Hematopoietic multipotent progenitor cell treated with erythropoietin and hydrocortisone succinate and interleukin-3 and kit ligand, for 6 days (in vitro differentiated cells): ENCODE measurements at places on chromosomes 7 and 10.

DNA sequence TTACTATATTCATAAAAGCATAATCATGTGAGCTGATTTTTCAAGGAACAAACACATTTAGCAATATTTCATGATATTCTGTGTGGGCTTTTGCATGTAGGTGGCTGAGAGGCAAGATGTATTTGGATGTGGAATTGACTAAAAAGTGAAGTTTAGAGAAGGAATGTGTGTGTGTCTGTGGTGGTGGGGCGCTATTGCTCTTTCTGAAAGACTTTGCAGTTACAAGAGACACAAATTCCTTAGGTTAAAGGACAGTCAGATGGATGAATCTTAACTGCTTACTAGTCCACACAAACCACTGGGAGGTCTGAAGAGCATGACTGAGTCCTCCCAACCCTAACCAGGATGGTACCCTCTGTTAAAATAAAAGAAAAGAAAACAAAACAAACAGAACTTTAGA lies 200.1 kb downstream of the SDHAF3 start:
- DNase-seq: no peak

- peak; percentile 76 for DNase-seq
Measured at GRCh38 chr10:68327889-68328786, 3.7 kb upstream of the HNRNPH3 start.

GRCh38 chr10:77527839-77528238 lies 109.8 kb downstream of the KCNMA1 start:
- no peak for DNase-seq

- no peak for DNase-seq
Measured at GRCh38 chr7:114931656-114932011, 9.7 kb downstream of the MDFIC start.

- DNase-seq: no peak
Measured at GRCh38 chr10:1526436-1527055, 210.8 kb downstream of the ADARB2 start.

GRCh38 chr7:69122953-69123352 lies 475.3 kb upstream of the AUTS2 start:
- DNase-seq: no peak

GRCh38 chr7:118039963-118040489 lies 143.9 kb upstream of the LSM8 start:
- DNase-seq: no peak

DNA sequence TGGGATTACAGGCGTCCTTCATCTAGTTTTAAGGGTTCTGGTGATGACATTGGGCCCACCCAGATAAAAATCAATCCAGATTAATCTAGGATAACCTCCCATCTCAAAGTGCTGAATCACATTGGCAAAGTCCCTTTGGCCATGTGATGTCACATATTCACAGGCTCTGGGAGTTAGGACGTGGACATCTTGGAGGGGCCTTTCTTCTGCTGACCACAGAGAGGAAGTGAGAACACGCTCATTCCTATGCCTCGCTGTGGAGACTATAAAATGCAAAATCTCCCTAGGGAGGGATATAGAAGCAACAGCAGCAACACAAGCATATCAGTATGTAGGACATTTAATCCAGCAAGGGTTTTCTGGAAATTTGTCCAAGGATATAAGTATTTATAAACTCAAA lies 266.0 kb upstream of the PITRM1 start:
- DNase-seq: no peak

DNA sequence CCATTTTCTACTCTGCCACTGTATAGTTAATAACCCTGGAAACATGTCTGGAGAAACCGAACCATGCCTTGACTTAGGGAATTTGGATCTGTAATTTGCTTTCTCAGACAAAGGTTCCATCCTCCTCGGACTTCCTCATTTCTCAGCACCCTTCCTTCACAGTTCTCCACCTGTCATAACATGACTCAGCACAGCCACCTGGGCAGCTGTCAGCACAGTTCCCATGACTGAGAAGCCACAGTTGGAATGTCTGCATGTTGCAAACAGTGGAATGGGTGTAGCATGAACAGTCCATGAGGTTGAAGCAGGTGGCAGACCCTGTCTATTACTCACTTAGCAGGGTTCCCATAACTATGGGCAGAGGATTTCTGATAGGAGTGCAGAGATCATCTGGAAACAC lies 634 bp upstream of the OR9A4 start:
- DNase-seq: peak; percentile 7

DNA sequence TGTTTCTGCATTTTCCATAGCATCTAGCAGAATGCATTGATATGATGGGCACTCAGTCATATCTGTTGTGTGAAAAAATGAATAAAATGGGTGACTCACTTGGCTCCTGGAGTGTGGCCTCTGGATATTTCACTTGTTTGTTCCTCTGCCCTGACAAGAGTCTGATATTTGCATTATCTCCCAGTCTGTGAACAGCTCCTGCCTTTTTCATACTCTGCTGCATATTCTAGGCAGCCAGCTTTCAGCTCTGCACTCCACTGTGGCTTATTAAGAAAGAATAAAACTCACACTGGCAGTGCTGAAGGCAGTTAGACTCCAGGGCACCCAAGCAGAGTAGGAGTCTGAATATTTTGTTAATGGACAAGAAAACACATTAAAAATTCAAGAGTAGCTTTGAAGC lies 623.9 kb downstream of the SORCS1 start:
- no peak for DNase-seq

DNA sequence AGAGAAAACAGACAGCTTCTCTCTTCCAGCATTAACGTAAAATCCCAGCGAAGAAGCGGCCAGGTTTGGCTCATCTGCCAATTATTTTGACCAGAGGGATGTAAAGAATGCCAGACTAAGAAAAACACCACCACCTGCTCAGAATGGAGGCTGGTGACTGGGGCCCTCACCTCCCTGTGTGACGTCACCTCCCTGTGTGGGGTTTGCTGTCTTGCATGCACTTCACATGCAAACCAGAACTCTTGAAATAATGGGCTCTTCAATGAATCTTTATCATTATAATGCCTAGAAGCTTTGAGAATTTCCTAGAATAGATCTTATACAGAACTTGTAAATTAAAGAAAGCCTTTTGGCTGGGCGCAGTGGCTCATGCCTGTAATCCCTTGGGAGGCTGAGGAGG lies 101.8 kb upstream of the WAC start:
- no peak for DNase-seq

DNA sequence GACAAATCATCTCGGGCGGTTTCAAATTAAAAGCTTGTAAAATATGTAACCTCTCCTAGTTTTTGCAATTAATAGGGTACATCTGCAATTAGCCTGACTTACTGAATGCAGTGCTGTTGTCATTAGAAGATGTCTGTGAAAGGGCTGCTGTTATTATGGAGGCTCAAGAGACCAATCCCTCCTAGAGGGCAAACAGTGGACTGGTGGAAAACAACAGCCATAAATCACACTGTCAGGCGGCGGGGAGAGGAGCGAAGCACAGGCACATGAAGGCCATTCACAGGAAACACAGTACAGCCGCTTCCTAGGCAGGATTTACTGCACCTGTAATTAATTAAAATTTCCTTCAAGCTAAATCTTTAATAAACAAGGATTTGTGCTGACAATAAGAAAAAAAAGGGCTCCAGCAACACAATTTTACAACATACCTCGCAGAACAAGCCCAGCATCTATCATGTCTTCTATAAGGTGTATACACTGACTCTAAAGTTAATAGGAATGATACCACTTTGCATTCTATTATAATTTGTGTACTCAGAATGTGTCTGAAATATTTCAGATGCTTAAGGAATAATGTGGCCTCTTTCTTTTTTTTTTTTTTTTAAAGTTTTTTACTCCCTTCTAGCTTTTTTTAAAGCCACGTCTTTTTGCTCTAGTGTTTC lies 50.7 kb downstream of the ERCC6 start:
- no peak for DNase-seq

DNA sequence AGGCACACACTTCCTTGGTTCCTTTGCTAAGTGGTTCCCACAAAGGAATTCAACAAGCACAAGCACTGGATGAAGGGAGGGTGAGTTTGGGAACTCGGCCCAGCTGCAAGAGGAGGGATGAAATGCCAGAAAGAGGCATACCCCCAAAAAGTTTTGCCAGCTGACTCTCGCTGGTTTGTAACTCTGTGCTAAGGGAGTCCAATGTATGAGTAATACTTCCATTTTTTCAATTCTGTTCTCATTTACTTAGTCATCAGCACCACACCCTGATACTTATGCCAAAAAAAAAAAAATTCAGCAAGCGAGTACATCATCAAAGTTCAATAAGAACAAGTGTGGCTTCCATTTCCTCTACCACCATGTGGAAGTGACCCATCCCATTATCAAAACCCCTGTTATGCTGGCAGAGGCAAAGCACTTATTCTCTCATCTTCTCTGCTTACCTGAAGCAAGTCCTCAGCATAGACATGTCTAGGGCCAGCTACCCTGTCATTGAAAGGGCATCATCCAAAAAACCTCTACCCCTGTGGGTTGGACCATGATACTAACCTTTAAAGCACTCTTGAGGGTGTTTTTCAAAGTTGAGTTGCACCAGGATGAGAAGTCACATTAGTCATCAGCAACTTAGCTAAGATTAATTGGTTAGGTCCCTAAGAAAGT lies 6.9 kb upstream of the HYCC1 start:
- DNase-seq: no peak

- no peak for DNase-seq
Measured at GRCh38 chr7:110964775-110965174, 126.2 kb upstream of the LRRN3 start.

DNA sequence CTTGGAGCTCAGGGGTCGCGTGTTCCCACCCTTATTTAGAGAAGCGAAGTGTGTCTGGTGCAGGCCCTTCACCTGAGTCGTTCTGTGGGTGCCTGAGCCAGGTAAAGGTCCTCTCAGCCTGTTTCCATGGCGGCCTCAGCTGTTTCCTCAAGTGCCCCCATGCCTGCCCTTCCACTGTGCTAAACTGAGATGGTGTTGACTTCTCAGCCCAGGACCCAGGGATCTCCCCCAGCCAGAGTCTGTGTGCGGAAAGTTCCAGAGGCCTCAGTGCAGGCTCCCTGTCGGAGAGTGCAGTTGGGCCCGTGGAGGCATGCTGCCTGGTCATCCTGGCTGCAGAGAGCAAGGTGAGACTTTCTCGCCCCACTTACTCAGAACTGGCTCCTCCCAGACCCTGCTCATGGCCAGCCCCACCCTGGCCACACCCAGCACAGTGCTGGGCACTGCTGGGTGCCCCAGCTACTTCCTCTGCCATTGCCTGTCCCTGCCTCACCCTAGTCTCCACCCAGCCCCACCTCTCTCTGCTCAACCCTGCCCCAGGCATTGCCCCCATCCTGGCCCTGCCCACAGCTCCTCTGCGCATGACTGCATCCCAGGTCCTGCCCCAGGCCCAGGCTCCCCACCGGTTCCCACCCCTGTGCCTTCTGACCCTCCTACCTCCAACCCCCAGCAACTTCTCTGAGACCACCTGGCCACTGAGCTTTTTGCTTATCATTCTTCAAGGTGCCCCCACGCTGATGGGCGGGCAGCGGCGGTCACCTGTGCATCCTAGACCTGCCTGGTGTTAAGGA lies 20.3 kb downstream of the NACAD start:
- DNase-seq: peak; percentile 47

GRCh38 chr7:158176561-158177173 lies 411.0 kb downstream of the PTPRN2 start:
- DNase-seq: no peak

DNA sequence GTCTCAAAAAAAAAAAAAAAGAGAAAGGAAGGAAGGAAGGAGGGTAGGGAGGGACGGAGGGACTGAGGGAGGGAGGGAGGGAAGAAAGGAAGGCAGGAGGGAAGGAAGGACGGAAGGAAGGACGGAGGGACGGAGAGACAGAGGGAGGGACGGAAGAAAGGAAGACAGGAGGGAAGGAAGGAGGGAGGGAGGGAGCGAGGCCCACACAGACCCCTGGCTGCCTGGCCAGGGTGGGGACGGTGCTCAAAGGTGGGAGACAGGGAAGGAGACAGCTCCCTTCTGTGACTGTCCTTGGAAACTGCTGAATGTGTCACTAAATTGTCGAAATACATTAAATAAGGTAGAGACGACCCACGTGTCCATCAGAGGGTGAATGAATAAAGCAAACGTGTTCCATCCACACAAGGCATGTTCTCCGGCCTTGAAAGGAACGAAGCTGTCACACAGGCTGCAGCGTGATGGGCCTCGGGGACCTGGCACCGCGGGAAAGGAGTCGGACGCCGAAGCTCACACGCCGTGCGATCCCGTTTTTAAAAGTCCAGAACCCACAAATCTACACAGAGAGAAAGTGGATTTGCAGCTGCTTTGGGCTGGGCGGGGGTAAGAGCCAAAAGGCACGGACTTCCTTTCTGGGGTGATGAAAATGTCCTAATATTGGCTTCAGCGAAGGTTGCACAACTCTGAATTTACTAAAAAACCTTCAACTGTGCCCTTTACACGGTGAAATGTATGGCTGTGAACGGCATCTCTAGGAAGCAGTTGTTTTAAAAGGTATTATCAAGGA lies 23.3 kb downstream of the ADAP1 start:
- DNase-seq: no peak

GRCh38 chr10:113589201-113589770 lies 36.4 kb downstream of the HABP2 start:
- no peak for DNase-seq

DNA sequence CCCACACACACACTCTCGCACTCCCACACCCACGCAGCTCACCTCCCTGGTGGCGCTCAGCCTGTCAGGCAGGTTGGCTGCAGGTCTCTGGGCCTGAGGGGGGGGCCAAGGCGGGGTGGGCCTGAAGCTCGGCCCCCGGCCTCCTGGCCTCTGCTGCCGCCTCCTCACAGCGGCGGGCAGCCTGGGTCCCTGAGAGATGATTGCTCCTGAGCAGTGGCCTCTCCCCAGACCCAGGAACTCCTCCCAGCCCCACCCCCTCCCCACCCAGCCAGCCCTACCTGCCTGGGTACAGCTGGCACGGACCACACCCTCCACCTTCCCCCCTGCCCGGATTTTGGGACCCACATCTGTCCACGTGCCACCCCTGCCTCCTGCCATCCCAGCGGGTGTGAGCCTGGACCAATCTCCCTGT lies 4.6 kb upstream of the TMEM184A start:
- no peak for DNase-seq

GRCh38 chr7:98250789-98251188 lies 1.2 kb downstream of the TECPR1 start:
- peak; percentile 8 for DNase-seq

- no peak for DNase-seq
Measured at GRCh38 chr7:28311670-28312069, 100.6 kb upstream of the CREB5 start.

DNA sequence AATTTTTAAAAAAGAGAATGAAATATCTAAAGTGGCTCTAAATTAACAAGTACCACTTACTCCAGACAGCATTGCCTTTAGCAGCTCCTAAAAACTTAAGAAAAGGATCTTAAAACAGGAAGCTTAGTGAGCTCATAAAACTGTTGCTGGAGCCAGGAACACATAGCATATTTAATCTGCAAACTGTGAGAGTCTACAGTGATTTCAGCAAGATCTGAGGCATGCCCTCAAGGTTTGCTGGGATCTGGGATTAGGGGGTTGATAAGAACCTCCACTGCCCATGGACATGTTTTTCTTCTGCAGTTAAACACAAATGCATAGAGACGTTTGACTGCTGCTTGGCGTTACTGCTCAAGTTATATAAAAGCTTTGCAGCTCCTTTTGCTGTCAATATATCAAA lies 3.8 kb downstream of the GLI3 start:
- no peak for DNase-seq

DNA sequence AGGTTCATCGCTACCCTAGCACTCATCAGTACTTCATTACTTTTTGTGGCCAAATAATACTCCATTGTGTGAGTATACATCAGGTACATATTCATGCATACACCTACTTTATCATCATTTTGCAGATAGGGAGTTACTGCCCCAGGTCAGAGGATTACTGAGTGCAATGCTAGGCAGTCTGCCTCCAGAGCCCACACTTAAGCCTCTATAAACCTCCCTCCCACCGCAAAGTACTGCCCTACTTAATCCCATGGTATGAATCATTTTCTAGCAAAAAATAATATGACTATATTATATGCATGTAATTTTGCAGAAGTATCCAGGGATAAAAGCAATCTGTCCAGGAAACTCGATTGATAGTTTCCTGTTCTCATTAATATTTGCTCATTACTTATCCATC lies 194.3 kb downstream of the GRID1 start:
- no peak for DNase-seq
